ENCODE measurements at places on chromosomes 4 and X.

GRCh38 chr4:74437866-74438265 lies 7.1 kb upstream of the AREG start:
- DNase-seq = peak; percentile 62

- peak; percentile 77 for DNase-seq
Measured at GRCh38 chrX:10190367-10190766, 33.6 kb downstream of the CLCN4 start.

DNA sequence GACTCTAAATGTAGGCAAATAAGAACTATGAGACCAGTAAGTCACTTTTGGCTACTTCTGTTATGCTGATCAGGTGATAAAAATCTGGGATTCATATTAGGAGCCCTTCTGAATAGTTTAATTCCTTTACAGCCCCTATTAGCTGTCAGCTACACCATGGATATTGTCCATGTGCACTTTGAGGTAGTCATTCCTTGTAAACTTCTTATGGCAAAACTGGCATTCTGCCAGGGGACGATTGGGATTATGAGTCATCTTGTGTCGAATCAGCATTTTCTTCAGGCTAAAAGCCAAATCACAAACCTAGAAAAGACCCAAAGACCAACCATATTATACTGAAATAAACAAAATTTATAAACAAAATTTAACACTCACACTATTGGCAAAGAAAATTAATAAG lies 227.6 kb downstream of the PRDM5 start:
- DNase-seq = no peak

GRCh38 chrX:10576777-10577447 lies 43.5 kb downstream of the MID1 start:
- no peak for DNase-seq

DNA sequence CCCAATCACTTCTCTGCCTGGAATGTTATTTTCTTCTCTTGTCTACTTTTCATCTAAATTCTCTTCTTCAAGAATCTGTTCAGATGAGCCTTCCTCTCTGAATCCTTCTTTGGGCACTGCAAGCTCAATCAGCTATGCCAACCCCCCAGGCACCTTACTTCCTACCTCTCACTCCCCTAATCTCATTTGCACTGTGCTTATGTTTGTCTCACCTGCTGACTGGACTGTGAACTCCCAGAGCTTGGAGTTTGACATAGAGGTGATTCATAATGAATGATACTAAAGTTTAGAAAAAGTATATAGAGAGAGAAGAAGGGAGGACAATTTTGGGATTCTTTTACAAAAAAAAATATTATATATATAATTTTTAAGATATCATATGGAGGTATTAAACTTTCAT lies 36.3 kb downstream of the ANXA10 start:
- no peak for DNase-seq

DNA sequence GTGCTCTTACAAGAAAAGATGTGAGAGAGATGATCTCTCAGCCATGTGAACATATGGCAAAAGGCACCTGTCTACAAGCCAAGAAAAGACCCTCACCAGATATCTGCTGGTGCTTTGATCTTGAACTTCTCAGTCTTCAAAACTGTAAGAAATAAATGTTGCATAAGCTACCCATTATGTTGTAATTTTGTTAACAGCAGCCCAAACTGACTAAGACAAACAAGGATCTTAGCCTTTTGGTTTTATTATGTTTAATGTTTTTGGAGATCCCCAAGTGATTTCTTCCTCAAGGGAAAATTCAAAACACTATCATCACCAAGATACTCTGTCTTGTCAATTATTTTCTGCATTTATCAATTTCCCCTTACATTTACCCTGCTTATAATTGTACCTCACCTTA lies 21.8 kb upstream of the CCNI start:
- DNase-seq = no peak

- DNase-seq = no peak
Measured at GRCh38 chr4:85866508-85866907, 391.6 kb downstream of the ARHGAP24 start.

DNA sequence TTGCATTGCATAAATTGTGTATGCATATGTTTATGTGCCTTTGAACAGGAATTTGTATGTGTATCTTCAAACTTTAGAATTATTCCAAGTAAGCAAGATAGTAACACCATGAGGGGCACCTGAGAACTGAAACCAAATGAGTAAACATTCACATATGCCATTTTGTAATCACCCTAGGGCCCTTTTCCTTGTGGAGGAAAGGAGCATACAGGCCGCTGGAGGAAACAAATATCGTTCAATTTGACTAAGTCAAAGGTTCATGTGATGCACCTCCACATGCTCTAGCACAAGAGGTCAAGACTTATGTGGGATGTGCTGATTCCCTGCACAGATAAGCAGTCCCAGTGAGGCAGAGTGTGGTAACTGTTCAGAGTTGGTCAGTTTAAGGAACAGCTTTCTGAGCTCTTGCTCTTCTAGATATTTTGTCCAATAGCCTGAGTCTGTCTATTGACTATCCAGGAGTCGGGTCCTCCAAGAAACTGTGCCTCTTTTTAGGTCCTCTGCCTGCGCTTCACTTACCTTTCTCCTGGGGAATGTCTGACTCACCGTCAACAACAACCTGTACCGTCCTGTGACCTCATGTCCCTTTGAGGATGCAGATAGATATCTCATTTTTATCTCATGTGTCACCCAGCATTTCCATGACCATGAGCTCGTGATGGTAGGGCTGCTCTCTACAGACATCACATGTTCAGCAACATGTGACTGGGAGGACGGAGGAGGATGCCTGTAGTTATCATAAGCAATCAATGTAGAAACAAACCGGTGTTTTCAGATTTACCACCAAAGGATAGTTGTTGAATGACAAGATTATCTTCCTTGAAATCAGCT lies 196.9 kb downstream of the NWD2 start:
- DNase-seq = no peak

GRCh38 chr4:100147198-100147597 lies 43.1 kb downstream of the DDIT4L start:
- DNase-seq = no peak

GRCh38 chrX:40165861-40166260 lies 68.1 kb upstream of the BCOR start:
- no peak for DNase-seq

DNA sequence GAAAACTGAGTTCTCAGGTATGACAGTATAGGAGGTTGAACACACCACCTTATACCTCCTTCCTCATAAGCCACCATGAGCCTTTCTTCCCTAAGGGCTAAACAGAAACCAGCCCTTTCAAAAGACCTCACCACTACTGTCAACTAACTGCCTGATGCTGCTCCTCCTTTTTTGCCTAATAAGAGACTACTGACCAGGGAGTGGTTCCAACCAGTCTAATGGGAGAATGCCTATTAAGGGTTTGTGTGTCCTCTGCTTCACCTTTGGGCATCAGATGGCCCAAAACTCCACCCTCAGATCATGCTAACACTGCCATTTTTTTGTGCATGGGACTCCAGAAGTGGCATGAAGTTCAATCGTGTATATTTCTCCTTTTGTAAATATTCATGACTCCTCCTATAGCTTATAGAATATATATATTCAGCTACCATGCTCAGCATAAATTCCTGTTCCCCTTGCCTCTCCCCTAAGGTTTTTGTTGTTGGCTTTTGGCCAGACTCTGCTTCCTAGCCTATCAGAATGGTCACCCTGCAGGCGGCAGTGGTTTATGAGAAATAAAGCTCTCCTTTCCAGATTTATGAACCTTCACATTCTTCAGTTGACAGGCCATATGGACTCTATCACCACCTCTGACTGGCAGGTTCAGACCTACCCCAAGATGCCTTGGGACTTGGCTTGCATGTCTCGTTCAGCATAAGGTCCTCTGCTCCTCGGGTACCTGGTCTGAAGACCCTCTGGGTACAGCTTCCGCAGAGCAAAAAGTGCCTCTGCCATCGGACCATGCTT lies 28.2 kb downstream of the FGFBP1 start:
- DNase-seq = no peak

- DNase-seq = no peak
Measured at GRCh38 chr4:35918491-35918977, 325.8 kb downstream of the ARAP2 start.

- no peak for DNase-seq
Measured at GRCh38 chr4:120561648-120562047, 360.9 kb downstream of the PRDM5 start.

- no peak for DNase-seq
Measured at GRCh38 chrX:40478474-40479065, 102.2 kb upstream of the ATP6AP2 start.

- DNase-seq = no peak
Measured at GRCh38 chrX:5650904-5651303, 577.8 kb downstream of the NLGN4X start.

Measured in hematopoietic multipotent progenitor cell treated with erythropoietin and hydrocortisone succinate and interleukin-3 and kit ligand, for 4 days (in vitro differentiated cells).